ENCODE measurements at places on chromosomes 11 and 22.

DNA sequence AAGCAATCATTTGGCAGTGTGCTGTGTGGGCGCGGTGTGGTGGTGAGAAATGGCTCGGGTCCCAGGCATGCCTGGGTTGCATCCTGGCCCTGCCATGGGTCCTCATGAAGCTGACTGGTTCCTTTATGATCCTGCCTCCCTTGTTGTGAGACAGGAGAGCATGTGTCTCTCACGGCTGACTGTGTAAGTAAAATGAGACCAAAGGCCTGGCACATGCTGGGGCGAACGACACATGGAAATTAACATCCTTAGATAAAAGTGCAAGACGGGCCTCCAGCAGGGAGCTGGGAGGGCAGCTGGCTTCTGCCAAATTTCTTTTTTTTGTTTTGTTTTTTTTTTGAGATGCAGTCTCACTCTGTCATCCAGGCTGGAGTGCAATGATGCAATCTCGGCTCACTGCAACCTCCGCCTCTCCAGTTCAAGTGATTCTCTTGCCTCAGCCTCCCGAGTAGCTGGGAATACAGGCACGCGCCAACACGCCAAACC lies 9.4 kb upstream of the FBLN1 start:
- no peak for DNase-seq

DNA sequence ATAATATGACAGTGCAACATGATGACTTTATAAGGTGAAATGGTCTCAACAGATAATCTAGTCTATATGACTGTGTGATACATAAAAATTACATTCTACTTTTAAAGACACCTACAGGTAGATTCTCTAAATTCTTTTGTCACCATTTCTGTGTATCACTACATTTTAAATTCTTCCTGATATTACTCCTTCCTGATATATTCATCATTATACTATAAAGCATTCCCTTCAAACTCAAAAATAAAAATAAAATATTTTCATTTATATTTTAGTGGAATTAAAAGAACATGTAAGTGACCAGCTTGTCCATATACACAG lies 1062.3 kb downstream of the DLG2 start:
- DNase-seq, result no peak

- no peak for DNase-seq
Observed at GRCh38 chr11:77131560-77131959, 3.5 kb downstream of the MYO7A start.

- DNase-seq, result no peak
Observed at GRCh38 chr22:37662039-37662438, 3.5 kb downstream of the PDXP start.

DNA sequence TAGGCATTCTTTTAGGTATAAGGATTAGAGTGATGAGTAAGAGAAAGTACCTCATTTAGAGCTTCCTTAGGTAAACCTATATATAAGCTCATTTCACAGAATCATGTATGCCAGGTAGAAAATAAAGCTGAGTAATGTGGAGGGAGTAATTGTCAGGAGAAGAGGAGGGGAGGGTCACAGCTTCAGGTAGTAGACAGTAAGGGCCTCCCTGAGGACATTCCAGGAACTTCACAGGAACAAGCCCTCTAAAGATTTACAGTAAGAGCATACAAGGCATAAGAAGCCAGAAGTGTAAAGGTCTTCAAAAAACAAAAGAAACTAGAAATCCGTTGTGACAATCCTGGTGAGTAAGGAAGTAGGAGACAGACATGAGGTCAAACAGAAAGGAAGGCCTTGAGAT lies 57.6 kb downstream of the USP47 start:
- DNase-seq, result no peak

GRCh38 chr11:2663915-2664314 lies 35.9 kb downstream of the KCNQ1OT1 start:
- DNase-seq, result no peak

DNA sequence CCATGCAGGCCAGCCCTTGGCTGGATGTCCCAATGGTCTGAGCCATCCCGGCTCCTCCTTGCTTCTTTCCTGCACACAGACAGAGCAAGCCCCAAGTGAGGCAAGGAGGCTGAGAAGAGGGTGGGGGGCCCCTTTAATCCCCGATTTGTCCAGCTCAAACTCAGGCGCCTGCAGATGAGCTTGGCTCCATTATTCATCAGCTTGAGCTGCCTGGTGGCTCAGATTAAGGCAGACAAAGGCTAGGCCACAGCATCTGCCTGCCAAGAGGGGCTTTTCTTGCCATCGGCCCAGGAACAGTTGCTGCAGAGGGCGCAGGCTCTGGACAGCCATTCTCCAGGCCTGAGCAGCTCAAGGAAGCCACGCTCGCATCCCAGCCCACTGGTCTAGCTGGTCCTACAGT lies 35.4 kb downstream of the LMO1 start:
- no peak for DNase-seq

DNA sequence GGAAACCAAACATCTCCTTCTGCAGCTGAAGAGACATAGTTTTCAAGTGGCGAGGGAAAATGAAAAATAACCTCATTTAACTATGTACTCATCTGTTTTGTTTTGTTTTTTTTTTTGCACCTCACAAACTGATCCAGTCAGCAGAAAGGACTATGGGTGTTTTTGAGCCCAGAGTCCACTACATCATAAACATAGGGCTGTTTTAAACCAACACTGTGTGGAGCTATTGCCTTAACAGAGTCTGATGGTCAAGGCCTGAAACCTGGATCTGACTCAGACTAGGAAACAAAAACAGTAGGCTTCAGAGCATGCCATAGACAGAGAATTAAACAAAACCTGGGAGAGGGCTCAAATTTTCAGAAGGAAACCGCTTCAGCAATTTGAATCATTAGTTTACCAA lies 99.3 kb upstream of the FSHB start:
- no peak for DNase-seq

DNA sequence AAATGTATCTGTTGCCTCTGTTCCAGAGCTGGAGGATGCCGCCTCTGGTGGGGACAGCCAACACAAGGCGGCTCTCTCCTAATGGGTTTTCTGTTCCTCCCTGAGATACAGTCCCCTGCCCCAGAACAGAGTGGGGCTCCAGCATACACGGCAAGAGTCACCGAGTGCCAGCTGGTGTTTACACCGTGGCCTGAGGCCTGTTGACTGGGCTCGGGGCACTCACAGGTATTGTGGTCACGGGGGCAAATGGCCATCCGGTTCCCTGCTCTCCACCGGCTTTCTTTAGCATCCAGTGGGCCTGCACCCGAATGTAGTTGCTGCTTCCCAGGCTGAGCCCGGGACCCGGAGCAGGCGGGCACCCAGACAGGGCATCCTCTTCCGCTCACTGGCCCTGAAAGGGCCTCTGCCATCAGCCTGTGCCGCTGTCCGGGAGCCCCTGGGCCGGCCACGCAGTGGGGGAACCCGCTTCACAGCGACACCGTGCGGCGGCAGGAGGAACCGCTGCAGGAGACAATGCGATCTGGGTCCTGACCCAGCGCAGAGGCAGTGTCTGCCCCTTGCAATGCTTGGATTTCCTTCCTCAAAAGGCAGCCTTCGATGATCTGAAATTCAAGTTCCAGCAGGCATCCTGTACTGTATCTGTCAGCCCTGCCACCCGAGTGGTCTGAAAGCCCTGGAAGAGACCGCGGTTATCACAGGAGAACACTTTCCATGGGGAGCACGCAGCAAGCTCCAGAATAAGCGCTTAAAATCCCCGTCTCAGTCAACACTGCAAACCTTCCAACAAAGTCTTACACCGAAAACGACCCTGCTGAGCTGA lies 859 bp upstream of the KRTAP5-5 start:
- DNase-seq, result peak; percentile 52

- DNase-seq, result no peak
Observed at GRCh38 chr11:17145972-17146371, 61.8 kb downstream of the PIK3C2A start.

- DNase-seq, result no peak
Observed at GRCh38 chr11:31818874-31819331, 7.8 kb upstream of the PAX6 start.

DNA sequence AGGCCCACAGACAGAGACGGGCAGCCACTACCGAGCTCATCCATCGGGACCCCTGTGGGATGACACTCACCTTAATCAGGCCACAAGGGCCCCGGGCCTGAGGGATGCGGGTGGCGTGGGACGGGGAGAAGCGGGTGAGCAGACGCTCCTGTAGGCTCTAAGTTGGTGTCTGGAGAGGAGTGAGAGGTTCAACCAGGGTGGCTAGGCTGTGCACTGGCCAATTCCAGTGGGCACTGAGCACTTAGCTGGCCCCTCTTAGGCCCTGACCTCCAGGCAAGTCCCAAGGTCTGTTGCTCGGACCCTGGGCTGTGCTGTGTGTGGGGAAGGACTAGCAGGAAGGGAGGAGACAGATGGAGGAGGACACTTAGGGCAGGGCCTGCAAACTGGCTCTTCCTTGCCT lies 139.3 kb downstream of the ST3GAL4 start:
- DNase-seq, result no peak

GRCh38 chr11:114762408-114762807 lies 84.1 kb downstream of the NXPE2 start:
- DNase-seq, result no peak

- DNase-seq, result no peak
Observed at GRCh38 chr11:60360621-60361020, 17.7 kb upstream of the MS4A7 start.

DNA sequence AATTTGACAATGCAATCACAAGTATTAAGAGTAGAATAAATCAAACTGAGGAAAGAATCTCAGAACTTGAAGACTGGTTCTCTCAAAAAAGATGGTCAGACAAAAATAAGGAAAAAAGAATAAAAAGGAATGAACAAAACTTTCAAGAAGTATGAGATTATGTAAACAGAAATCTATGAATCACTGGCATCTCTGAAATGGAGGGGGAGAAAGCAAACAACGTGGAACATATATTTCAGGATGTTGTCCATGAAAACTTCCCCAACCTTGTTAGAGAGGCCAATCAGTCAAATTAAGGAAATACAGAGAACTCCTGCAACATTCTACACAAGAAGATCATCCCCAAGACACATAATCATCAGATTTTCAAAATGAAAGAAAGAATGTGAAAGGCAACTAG lies 235.7 kb downstream of the SBF2 start:
- DNase-seq, result no peak

DNA sequence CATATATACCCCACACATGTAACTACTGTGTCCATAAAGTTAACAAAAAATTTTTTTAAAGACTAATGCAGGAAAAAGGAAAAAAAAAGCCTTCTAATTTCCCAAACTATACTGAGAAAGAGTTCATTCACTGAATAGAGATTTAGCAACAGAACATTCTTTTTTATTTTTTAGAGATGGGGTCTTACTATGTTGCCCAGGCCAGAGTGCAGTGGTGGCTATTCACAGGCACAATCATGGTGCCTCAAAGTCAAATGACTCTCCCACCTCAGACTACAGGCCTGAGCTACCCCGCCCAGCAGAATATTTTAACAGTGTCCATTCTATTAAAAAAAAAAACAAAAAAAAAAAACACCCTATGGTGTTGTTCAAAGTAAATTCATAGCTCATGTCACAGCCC lies 25.7 kb downstream of the DGCR2 start:
- no peak for DNase-seq

- DNase-seq, result no peak
Observed at GRCh38 chr22:45885941-45886395, 91.0 kb downstream of the WNT7B start.

GRCh38 chr11:103928802-103929161 lies 107.7 kb upstream of the DDI1 start:
- no peak for DNase-seq

Data from CD4-positive, alpha-beta T cell treated with Interleukin-4 for 4 hours (primary cell).